Cortex of kidney (tissue), 1 donor: ENCODE measurements at places on chromosomes 16 and 17.

DNA sequence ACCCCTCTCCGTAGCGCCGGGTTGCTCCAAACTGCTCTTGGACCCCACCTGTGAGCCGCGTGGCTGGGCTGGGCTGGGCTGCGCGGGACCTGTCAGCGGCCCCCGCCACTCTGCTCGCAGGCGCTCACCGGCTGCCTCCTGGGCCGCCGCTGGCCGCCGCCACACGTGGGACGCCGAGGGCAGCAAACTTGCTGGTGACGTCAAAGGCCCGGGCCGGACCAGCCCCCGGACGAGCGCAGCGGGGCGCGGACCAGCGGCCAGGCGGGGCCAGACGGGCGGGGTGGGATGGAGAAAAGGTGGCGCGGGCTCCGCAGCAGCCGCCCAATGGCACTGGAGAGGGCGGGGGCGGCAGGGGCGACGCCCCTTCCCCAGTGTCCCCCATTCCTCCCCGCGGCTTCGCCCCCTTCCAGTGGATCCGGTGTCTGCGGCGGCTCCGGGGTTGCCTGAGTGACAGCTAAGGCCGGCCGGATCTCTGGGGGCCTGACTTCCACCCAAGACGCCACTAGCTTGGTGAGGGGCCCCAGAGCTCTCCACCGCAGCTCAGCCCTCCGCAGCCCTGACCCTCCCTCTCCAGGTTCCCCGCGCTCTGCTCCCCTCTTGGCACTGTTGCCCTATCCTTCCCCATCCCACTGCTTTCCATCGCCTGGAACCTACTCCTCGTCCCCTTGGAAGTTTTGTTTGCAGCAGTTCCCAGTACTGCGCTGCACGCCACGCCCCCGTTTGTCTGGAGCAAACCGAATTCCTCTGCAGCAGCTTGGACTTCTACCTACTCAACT lies at the start of gene HS3ST3A1:
HS3ST3A1 (minus strand) TSS at position 154 of the 776 bp plus-strand sequence. CDS start 800 bp downstream, outside the sequence.
- DNase-seq: no peak

- no peak for DNase-seq
Measured at GRCh38 chr17:82502207-82502606, 17.3 kb upstream of the FOXK2 start.

DNA sequence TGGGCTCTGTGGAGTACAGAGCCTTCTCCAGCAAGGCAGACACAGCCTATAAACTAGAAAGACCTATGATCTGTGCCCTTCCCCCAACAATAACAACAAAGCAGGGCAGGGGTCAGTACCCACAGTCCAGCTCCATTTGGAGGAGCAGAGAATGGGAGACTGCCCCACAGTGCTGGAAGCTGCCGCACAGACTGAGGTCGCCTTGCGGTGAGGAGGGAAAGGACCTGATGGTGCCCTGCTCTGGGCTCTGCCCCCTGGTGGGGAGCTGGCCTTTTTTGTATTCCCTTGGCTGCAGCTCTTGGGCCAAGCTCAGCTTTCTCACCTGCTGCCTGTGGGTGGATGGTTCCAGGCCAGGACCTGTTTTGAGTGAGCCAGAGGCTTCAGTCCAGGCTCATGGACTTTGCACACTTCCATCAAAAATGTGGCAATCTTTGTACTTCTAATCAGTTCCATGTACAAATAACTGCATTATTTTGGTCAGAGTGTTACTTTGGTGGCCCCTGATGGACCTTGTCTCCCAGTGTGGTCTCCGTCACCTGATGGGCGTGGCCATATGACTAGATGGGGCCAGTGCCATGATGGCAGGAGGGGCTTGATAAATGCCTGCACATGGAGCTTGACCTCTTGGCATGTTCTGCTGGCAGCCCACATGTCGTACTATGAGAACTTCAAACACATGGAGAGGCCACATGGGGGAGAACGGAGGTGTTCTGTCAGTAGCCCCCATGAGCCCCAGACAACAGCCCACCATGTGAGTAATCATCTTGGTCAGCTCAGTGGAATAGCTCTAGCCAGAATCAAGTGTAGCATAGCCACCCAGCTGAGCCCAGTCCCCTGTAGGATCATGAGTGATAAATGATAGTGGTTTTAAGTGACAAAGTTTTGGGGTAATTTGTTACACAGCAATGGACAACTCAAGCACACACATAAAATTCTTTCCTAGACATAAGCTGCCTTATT lies 24.2 kb downstream of the B9D1 start:
- no peak for DNase-seq

DNA sequence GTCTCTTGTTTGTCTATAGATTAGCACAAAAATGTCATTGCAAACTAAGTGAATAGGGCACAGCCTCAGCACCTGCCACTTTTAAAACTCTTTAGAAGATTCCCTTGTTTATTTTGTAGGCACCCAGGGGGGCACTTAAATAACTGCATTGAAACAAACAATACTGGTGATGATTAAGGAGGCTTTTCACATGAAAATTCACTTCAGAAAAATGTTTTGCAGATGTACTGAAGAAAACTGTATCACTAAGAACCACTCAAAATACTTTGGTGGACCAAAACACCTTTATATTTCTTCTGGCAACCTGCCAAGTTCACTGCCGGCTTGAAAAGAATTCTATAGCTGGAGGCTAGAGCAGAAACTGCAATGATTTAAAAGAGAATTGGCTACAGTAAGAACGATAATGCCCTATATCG lies 281.5 kb downstream of the TOX3 start:
- no peak for DNase-seq

DNA sequence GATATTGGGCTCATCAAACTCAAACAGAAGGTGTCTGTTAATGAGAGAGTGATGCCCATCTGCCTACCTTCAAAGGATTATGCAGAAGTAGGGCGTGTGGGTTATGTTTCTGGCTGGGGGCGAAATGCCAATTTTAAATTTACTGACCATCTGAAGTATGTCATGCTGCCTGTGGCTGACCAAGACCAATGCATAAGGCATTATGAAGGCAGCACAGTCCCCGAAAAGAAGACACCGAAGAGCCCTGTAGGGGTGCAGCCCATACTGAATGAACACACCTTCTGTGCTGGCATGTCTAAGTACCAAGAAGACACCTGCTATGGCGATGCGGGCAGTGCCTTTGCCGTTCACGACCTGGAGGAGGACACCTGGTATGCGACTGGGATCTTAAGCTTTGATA lies 2.6 kb upstream of the HPR start:
- DNase-seq: no peak

DNA sequence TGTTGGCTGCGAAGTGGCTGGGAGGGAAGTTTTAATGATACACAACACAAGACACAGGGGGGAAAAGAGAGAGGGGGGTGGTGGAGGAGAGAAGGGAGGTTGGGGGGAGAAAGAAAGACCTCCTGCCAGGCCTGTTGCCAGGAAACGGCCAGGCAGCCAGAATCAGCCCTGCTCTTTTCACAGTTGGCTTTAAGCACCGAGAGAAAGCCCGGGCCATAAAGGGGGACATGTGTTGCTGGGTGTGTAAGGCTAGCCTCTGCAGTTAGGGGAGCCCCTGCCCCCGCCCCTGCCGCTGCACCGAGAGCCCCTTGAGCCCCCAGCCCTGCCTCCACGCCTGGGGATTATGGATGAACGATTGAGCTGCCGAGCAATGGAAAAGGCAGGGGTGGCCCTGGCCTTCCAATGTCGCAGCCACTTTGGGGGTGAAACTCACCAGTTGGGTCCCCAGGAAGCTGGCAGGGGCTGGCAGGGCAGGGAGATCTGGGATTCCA lies 13.9 kb upstream of the WNT3 start:
- no peak for DNase-seq

DNA sequence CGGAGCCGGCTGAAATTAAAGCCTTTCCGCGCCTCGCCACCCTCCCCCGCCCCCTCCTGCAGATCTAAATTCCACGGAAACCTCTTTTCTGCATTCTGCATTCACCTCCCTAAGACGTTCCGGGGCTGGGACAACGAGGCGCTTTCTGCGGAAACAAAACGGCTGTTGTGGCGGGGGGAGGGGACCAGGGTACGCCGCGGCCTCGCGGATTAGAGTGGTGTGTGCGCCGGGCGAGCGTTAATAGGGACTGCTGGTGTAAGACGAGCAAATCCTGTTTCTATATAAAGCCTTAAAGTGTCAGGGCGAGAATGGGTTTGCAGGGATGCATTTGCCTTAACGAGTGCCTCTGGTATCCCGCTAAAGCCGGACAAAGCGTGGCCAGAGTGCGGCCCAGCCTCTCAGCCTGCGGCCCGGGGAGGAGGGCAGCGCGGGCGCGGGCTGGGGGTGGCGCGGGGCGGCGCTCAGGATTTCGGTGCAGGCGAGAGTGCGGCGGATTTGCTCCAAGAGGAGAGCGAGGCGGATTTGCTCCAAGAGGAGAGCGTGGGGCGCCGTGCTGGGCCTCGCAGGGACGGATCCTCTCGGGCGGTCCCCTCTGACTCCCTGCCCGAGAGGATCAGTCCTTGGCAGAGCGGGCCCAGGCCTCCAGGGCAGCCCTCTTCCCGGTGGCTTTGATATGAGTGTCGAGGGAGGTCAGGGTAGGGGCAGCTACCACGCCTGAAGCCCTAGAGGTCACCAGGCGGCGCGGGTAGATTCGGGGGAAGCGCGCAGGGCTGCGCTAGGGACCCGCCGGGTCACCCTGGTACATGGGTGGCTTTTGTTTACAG lies 5.1 kb downstream of the BAHCC1 start:
- no peak for DNase-seq

DNA sequence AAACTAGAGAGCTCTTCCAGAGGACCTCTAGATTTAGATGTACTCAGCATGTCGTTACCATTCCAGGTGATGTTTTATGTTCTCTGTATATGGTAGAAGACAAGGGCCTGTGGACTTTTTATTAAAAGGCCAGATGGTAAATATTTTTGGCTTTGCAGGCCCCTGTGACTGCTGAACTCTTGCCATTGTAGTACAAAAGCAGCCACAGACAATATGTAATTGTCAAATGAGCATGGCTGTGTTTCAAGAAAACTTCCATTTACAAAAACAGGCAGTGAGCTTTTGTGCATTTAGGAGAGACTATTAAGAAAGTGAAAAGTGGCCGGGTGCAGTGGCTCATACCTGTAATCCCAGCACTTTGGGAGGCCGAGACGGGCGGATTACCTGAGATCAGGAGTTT lies 4.6 kb downstream of the NIP7 start:
- no peak for DNase-seq

DNA sequence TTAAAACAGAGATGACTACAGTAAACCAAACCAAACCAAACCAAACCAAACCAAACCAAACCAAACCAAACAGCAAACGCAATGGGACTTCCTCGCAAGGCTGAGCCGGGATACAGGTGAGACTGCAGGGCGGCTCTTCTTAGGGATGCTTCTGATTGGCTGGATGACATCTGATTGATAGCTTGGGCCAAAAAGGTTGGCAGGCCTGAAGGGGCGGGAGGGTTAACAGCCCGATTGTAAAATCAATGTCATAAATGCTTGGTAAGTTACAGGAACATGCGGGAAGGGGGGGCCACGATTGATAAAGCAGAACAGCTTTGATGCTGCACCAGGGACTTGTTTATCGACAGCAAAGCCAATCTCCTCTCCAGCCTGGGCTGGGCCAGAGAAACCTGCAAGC lies 86.1 kb downstream of the ZFHX3 start:
- no peak for DNase-seq

DNA sequence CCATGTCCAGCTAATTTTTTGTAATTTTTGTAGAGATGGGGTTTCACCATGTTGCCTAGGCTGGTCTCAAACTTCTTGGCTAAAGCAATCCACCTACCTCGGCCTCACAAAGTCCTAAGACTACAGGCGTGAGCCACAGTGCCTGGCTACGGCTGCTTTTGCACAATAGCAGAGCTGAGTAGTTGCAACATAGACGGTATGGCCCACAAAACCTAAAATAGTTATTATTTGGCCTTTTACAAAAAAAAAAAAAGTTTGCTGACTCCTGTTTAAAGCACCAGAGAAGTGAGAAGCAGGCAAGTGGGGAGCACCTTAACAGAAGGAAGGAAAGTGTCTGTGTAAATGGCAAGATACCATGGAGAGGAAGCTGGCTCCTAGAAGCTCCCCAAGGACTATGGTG lies 5.3 kb upstream of the HSF5 start:
- no peak for DNase-seq

DNA sequence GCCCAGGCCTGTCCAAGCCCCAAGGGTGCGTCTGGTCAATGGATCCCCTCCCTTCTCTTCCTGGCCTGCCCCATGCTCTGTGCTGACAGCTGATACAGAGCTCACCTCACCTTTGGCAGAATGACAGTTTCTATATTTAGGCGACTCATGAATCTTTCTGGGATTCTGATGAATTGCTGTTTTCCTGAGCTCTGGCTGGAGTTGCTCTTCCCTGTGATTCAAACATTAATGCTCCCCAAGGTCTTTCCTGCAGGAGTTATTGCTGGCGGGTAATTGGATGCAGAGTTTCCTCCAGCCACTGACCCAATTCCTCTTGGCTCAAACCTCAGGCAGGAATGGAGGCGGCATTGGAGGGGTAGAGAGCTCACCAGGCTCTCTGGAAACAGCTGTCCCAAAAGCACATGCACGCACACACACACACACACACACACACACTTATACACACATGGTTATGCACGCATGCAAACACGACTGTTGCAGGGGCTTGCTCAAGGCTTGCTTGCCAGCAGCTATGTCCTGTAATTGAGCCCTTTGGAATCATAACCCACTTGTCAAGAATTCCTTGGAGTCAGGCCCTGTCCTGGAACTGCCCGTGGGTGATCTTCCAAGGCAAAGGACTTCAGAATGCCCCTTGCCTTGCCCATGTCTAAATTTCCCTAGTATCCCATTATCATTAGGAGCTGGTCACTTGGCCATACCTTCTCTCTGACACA lies 128.8 kb downstream of the ASIC2 start:
- no peak for DNase-seq

DNA sequence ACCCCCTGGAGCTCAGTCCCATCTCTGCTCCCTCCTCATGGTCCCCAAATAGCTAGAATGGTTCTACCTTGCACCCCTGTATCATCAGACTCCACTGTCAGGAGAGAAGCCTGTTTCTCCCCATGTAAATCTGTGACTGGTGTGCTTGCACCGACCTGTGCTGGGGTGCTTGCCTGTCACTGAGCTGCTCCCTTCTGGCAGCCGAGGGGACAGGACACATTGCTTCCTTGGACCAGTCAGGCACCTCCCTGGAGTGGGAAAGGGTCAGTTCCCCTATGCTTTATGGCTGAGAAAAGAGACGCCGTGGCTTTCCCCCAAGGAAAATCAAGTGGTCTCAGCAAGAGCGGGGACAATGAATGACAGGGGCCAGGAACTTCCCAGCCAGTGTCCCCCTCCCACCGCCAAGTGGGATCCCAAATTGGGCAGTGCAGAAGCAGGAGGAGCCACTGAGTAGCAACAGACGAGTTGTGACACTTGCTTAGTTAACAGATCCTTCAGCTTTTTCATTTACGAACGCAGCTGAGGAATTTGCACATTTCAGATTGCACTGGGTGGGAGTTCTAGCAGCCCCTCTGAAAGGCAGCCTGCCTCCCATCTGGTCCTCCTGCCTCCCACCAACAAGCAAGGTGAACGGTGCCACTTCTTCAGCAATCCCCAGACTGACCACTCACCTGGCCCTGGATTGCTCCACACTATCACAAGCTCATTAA lies 156.4 kb downstream of the KATNIP start:
- DNase-seq: no peak
